Neural progenitor cell (in vitro differentiated cells): ENCODE measurements at places on chromosomes 16 and 17. TPM values are rescaled to one million over a fixed set of nuclear protein-coding genes. Genes with fewer than 3 reads are reported as not detected.
A peak's percentile ranks its signal among the peaks of the same experiment; 100 is the strongest.

DNA sequence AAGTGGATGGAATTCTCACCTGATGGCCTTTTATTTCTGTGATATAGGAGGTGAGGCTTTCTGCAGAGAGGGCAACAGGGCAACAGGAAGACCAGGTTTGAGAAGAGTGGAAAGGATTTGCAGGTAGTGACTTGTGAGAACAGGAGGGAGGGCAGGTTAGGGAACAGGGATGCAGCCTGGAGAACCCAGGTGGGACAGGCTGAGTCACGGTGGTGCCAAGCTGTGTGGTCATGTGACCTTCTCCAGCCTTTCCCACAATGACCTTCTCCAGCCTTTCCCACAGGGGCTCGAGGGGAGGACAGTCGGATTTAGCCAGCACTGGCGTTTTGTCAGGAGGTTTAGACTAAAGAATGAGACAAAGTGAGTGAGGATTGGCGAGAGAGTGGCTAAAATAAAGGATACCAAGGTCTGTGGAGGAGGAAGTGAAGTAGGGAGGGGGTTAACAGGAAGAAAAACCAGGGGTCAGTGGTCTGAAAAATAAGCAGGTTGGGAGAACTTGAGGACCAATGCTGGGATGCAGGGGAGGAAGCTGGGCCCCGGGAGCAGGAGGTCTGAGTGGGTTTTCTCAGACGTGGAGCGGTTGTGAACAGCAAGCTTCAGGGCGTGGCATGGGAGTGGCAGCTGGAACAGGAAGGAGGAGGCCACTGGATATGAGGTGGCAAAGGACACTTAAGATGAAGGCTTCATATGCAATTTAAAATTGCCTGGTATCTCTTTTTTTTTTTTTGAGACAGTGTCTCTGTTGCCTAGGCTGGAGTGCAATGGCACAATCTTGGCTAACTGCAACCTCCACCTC, 37.7 kb downstream of the DNAH2 start:
- peak; percentile 9 for DNase-seq

MSLN gene
- 0.82 and 1.2 TPM in 2 replicates for total RNA-seq

- DNase-seq: no peak
These were observed 115.7 kb downstream of the BANP start for GRCh38 chr16:88066680-88067529.

DNA sequence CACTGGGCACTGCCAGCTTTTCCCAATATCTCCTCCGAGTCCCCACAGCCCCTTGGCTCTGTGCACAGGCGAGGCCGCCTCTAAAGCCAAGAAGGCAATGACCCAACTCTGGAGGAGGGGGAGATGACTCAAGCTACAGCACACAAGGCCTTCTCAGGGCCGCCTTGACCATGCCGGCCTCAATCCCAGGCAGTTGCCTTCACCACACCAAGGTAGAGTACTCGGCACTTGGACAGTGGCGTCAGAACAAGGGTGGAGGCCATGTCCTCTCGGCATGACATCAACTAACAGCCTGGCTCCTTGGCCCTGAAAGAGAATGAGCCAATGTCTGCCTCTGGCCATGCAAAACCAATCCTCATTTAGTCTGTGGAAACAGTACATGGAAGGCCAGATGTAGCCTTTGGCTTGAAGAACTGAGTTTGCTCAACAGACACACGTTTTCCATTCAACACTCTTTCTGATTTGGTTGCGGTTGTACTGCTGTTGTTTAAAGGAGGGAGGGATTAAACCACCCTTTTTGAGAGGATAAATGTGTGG, 139.6 kb downstream of the XYLT1 start:
- DNase-seq: no peak

DNA sequence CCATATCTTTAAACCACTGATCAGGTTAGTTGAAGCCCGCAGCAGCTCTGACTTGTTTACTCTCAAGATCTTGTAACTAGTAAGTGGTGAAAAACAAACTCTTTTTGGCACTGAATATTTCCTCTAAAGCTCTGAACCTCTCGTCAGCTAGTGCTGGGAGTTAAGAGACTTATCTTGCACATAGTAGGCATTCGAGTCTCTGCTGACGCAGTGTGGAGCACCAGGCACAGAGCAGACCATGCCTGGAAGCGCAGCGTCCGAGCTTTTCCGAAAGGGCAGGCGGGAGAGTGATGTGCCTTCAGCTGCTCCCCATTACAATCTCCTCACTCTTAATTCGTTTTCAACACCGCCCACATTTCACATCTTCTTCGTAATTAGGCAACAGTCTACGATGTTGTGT, 63.0 kb downstream of the SMG6 start:
- no peak for DNase-seq

KRT40 gene
- not detected in 2 replicates for total RNA-seq

- DNase-seq: peak; percentile 90
These were observed 13.9 kb upstream of the FZD2 start for GRCh38 chr17:44543213-44543904.

GRCh38 chr16:22693638-22694340, 120.2 kb upstream of the HS3ST2 start:
- no peak for DNase-seq

- DNase-seq: no peak
These were observed 28.7 kb upstream of the MED9 start for GRCh38 chr17:17448076-17448475.

PPM1E gene
- 13.2 and 18.8 TPM in 2 replicates for total RNA-seq

B4GALNT2 gene
- not detected in 2 replicates for total RNA-seq
